Stimulated activated CD8-positive, alpha-beta memory T cell treated with anti-CD3 and anti-CD28 coated beads, Interleukin-2, amount 100 ng/mL, for 1 hour (primary cell): ENCODE measurements at places on chromosomes 5 and 9.

DNA sequence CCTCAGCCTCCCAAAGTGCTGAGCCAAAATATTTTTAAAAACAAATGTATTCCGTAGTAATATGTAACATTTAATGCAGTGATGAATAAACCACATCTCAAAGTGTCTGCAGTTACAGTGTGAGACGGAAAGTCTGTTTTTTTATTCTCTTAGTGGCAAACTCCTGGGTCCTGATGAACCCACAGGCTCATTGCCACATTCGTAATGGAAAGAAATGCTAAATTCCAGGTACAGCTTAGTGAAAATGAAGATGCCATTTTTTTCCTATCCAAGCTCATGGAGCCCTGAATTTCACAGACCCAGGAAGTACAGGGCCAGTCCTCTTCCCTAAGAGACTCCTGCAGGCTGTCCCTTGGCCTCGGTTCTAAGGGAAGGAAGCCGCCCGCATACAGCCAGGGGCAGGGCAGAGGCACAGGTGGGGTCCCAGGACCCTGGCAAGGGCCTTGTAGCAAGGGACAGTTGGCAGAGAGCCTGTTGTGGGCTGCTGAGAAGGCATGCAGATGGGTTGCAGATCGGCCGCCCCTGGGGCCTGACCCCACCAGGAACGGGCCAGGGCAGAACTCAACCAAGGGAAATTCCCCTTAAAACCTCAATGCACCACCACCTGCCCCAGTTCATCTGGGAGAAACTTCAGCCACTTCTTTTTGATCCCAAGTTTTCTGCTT lies 36.2 kb downstream of the IPPK start:
- DNase-seq = no peak

DNA sequence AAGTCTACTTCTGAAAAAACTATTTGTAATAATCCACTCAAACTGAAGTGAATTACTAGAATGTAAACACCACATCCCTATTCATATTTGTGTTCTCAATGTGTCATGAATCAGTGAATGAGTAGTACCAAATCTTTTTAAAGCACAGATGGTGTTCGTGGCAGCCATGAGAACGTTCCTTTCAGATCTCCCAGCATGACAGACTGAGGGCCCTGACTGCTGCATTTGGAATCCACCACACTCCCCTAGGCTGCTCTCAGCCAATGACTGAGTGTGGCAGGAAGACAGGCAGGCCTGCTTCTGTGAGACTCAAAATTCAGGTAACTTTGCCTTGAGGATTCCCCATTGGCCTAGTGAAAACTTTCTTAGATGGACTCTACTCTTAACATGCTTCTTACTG lies 10.9 kb upstream of the JMY start:
- DNase-seq = no peak

- no peak for DNase-seq
Observed at GRCh38 chr9:124768750-124769548, 2.2 kb downstream of the NR6A1 start.

GRCh38 chr5:117667105-117667504 lies 1092.5 kb upstream of the SEMA6A start:
- DNase-seq = no peak

DNA sequence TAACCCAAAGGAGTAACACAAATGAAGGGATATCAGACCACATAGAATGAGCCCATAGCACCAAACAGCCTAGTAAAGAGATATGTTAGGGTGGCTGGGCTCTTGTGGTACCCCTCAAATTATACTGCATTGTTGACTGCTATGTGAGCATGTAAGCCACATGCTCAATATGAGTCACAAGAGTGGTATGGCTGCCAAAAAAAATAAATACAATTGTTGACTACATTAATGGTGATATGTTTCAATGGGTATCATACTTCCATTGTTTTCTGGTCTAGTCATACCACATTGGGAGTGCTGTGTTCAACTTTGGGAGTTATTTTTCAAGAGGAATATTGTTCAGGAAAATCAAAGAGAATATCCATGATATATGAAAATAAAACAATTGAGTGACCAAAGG lies 162.4 kb upstream of the PIK3R1 start:
- no peak for DNase-seq

- DNase-seq = no peak
Observed at GRCh38 chr5:122076669-122077365, 1.2 kb downstream of the LOX start.
